ENCODE measurements at places on chromosomes 5 and 9. TPM values are rescaled to one million over a fixed set of nuclear protein-coding genes. Genes with fewer than 3 reads are reported as not detected.

Gene WDR38
- not detected for total RNA-seq

Gene TMEM174
- not detected for total RNA-seq

GRCh38 chr5:62578540-62578939 lies at the start of gene LRRC70:
TSS of gene LRRC70 (plus strand) at chr5:62578819. CDS start at chr5:62579439, 620 bp downstream.
- DNase-seq: peak; percentile 82

Gene ZNF189
- 23.2 TPM for total RNA-seq

DNA sequence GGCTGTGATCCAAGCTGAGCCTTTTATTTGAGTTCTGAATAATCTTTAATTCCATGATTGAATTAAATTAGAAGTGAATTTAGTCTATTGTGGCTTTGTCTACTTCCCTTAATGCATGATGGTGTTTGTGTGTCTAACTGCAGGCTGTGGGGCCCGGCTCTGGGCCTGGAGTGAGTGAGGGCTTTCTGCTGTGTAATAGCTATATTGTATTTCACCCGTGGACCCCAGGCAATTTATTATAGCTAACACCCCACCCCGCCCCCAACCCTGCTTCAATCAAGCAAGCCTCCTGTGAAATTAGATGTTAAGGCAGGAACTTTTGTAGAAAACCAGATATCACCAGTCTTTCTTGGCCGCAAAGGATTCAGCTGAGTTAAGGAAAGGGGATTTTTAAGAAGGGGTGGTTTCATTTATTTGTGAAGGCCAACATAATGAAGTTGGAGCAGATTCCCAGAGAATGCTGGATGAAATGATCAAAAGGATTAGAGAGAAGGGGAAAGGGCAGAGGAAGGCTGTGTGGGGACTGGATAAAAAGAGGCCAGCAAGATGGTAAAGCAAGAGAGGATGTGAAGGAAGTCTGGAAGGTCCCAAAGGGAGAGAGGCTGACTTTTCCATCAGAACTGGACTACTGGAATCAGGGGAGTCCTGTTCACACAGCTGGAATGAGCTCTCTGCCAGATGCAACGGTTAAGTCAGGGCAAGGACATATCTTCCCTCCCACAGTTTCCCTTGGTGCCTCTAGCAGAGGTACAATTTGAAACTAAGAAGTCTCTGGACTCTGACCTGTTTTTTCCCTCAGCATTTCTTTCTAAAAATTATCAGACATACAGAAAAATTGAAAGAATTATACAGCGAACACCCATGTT lies 125.3 kb upstream of the SAP30L start:
- no peak for DNase-seq

Gene KDM4C
- 90.7 TPM for total RNA-seq

Gene AGXT2
- not detected for total RNA-seq

All from CD4-positive, alpha-beta memory T cell (primary cell).